ENCODE measurements at places on chromosomes 2 and 18. TPM values are rescaled to one million over a fixed set of nuclear protein-coding genes. Genes with fewer than 3 reads are reported as not detected.

The SMYD5 gene
- 57.7 TPM for total RNA-seq

The NOL4 gene
- not detected for total RNA-seq

The AKAIN1 gene
- total RNA-seq, result not detected

The SLC40A1 gene
- 1.5 TPM for total RNA-seq

The TOGARAM2 gene
- total RNA-seq, result 0.16 TPM

The GAREM1 gene
- 8.2 TPM for total RNA-seq

The CYP26B1 gene
- 17.1 TPM for total RNA-seq

The FHL2 gene
- 49.3 TPM for total RNA-seq

The FAM117B gene
- total RNA-seq, result 2.3 TPM

The CEP68 gene
- 9.2 TPM for total RNA-seq

The RTP5 gene
- total RNA-seq, result not detected

The DPP10 gene
- total RNA-seq, result not detected

The DAPL1 gene
- not detected for total RNA-seq

The FABP1 gene
- not detected for total RNA-seq

The DYNC2LI1 gene
- 16.1 TPM for total RNA-seq

The KIAA2012 gene
- not detected for total RNA-seq

The SIX2 gene
- total RNA-seq, result 2.5 TPM

The CDH2 gene
- total RNA-seq, result 39.4 TPM

The MAPK4 gene
- total RNA-seq, result 0.15 TPM

The CRYGD gene
- total RNA-seq, result not detected

The SCYGR8 gene
- total RNA-seq, result not detected

The IL18RAP gene
- not detected for total RNA-seq

The RAPGEF4 gene
- 0.45 TPM for total RNA-seq

The PROC gene
- 5.6 TPM for total RNA-seq

The UPP2 gene
- total RNA-seq, result not detected

The CD226 gene
- 0.15 TPM for total RNA-seq

The CPLX4 gene
- not detected for total RNA-seq

The VWC2L gene
- not detected for total RNA-seq

The SERPINB4 gene
- total RNA-seq, result 0.14 TPM

The CYP1B1 gene
- total RNA-seq, result 5.1 TPM

The EGR4 gene
- total RNA-seq, result 0.19 TPM

Measured in A549 treated with dexamethasone at 1 μM for 4 hours (cell line).